Thyroid gland (tissue), 4 donors: ENCODE measurements at places on chromosomes 3 and 15. TPM values are rescaled to one million over a fixed set of nuclear protein-coding genes. Genes with fewer than 3 reads are reported as not detected.

GRCh38 chr15:51424780-51425179 lies 83.3 kb downstream of the GLDN start:
- peaks cover 4% of the 10 kb centered on the region for H3K4me1 ChIP-seq
- no peaks in the 10 kb centered on the region for H3K36me3 ChIP-seq
- DNase-seq: no peak
- peak overlapping the region; percentile 29 for H3K27ac ChIP-seq
- no peak overlapping the region for H3K4me3 ChIP-seq
- no peaks in the 10 kb centered on the region for H3K27me3 ChIP-seq

DNA sequence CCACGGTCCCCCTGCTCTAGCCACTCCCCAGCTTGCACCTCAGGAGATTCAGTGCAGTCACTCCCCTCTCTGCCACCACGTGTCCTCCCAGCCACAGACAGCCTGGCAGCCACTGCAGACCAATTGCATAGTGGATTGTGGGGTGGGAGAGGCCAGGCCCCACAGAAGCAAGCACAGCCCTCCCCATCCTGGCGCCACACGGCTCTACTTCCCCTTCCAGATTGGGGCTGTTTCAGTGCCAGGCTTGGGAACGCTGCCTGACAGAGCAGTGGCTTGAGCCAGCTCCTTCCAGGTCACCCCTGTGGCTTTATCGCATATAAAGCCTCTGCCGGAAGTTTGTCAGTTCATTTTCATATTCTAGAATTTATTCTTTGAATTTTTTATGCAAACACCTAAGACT lies 90.7 kb downstream of the TMEM266 start:
- no peaks in the 10 kb centered on the region for H3K27me3 ChIP-seq
- H3K4me1 ChIP-seq: peaks cover 7% of the 10 kb centered on the region
- no peak overlapping the region for H3K27ac ChIP-seq
- H3K4me3 ChIP-seq: no peak overlapping the region

GRCh38 chr15:40769274-40770146 lies at the start of gene C15orf62:
Gene C15orf62, plus strand, starts transcription at chr15:40769980. Its CDS starts 516 bp downstream, at chr15:40770496.
- peak; percentile 71 for DNase-seq
- H3K36me3 ChIP-seq: peaks cover 9% of the 10 kb centered on the region
- peaks cover 10% of the 10 kb centered on the region for H3K4me1 ChIP-seq

GRCh38 chr3:112860898-112861297 lies 14.2 kb upstream of the CD200R1L start:
- no peak for DNase-seq
- H3K4me1 ChIP-seq: no peaks in the 10 kb centered on the region
- no peaks in the 10 kb centered on the region for H3K27me3 ChIP-seq
- no peak overlapping the region for H3K27ac ChIP-seq
- no peak overlapping the region for H3K4me3 ChIP-seq

GTF2A2 gene
- 30.6 TPM for total RNA-seq

DNA sequence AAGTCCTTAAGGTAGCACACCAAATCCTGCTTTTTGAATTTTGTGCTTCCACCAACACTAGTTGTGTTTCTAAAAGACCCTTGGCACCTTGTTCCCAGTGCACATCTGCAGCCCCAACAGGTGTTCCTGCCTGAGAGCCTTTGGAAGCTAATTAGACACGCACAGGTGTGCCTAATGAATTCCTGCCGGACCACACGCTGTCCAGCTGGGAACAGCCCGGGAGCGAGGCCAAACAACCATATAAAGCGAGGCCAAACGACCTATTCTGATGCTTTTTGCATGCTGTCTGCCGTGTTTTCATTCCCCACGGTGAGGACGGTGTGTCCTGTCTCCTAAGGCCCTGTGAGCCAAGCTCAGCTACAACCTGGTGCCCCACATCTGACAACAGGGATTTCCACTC lies 99.5 kb downstream of the ATG7 start:
- H3K36me3 ChIP-seq: no peaks in the 10 kb centered on the region
- no peak for DNase-seq
- no peak overlapping the region for H3K27ac ChIP-seq
- H3K4me3 ChIP-seq: no peak overlapping the region
- no peaks in the 10 kb centered on the region for H3K27me3 ChIP-seq

CNTN6 gene
- 9.8 TPM for total RNA-seq
